Stimulated activated CD4-positive, alpha-beta T cell treated with anti-CD3 and anti-CD28 coated beads, Interleukin-12 subunit alpha, Interleukin-12 subunit beta, amount 100 ng/mL, for 4 hours (primary cell): ENCODE measurements at places on chromosomes 2 and 18.

- DNase-seq: no peak
Observed at GRCh38 chr2:71670430-71670795, 217.1 kb downstream of the DYSF start.

DNA sequence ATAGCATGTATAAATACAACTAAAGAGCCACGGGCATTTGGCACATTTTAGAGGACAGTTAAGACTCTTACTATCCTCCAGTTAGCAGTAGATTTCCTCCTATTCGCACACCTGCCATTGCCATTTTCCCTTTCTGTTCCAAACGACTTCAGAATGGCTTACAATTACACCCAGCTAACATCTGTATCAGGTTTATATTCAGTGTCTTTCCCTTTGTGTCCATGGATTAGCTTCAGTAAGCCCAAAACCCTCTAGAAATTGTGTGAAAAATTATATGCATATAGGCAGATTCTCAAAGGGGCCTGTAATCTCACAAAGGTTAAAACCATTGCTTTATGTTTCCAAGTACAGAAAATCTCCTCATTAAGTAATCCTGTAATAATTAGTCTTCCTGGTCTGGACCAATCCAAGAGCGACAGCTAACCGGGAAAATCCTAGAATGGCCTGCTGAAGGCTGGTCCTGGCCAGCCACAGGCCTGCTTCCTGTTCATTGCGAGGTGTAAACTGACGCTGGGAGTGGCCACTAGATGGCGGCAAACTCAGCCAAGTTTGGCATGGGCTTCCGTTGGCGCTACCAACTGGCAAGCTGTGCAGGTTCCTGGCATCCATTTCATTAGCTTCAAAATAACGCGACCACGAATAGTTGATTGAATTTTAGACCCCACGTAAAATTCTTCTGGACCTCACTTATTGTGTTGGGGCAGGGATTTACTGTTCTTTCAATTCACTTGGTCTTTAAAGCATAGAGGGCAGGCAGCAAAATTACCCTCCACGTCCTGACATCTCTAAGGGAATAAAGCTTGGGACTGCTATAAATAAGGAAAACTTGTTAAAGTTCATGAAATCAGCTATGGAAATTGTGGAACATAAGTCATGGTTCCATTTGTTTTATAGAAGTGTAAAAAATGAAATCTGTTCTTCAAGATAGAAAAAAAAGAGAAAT is 17.1 kb downstream of the ARHGAP25 start:
- DNase-seq: peak; percentile 92

DNA sequence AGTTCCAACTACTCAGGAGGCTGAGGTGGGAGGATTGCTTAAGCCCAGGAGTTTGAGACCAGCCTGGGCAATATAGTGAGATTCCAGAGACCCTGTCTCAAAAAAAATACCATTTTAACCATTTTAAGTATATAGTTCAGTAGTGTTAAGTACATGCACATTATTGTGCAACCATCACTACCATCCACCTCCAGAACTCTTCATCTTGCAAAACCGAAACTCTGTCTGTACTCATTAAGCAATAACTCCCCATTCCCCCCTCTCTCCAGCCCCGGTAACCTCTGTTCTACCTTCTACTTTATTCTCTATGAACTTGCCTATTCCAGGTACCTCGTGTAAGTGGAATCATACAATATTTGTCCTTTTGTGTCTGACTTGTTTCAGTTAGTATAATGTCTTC is 86.4 kb downstream of the GFPT1 start:
- no peak for DNase-seq

DNA sequence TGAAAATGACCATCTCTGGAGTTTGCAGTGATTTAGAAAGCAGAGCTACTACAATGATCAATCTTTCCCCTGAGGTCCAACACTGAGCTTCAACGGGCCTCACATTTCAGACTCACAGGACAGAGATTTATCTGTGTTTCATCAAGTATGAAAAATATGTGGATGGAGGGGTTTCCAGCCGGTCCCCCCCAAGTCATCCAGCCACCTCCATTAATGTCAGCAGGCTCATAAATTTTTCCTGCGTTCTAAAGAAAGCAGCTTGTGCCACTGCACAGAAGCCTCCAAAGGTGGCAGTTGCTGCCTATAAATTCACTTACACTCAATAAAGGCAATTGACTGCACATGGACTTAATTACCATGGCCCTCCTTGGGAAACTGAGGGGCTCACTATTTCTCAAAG is 117.4 kb upstream of the ACKR3 start:
- no peak for DNase-seq

- no peak for DNase-seq
Observed at GRCh38 chr2:219630770-219631405, 3.5 kb downstream of the SLC4A3 start.

DNA sequence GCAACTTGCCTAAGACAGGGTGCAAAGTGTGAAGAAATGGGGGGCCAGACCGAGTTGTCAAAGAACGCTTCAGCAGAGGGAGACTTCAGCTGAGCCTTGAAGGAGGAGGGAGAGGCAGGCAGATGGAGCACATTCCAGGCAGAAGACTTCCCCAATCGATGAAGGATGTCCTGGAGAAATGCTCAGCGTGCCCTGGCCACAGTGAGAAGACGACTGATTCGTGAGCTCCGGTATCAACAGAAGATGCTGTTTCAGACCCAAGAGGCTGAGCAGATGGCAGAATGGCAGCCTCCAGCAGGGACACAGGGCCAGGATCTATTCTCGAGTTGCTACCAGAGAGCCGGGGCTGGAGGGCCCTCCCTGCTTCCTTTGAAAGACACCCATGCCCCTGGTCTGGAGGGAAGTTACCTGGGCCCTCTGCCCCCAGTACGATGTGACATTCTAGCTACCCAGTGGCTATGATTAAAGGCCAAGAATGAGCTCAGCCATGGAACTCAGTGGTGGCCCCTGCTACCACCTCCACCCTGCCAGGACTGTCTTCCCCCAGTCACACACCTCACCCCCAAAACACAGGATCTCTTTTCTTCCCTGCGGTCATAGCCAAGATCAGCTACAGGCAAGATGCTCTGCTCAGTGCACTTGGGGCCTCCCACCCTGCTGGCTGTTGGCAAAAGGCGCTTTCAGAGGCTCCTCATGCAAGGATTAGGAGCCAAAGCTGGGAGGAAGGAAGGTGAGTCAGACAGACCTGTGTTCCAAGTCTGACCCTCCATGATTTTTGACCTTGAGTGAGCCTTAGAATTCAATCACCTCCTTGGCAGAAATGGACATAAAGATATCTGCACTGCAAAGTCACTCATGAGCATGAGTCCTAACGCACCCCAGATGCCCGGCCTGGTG is 84.3 kb downstream of the TFCP2L1 start:
- no peak for DNase-seq

DNA sequence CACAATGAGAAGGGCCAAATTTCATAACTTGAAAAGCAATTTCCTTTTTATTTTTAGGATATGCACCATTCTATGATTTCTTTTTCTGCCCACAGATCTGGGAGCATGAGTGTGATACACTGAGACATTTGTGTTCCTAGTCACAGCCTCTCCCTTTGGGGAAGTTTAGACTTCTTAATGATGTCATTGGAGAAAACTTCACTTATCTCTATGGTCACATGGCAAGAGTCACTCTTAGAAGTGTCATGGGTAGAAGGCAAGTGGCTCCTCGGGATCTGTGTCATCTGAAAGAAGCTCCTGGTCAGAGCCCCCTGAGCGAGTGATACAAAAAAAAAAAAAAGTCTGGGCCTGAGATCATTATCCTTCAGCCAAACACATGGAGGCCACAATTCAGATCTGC is 62.5 kb upstream of the LGALSL start:
- DNase-seq: no peak

DNA sequence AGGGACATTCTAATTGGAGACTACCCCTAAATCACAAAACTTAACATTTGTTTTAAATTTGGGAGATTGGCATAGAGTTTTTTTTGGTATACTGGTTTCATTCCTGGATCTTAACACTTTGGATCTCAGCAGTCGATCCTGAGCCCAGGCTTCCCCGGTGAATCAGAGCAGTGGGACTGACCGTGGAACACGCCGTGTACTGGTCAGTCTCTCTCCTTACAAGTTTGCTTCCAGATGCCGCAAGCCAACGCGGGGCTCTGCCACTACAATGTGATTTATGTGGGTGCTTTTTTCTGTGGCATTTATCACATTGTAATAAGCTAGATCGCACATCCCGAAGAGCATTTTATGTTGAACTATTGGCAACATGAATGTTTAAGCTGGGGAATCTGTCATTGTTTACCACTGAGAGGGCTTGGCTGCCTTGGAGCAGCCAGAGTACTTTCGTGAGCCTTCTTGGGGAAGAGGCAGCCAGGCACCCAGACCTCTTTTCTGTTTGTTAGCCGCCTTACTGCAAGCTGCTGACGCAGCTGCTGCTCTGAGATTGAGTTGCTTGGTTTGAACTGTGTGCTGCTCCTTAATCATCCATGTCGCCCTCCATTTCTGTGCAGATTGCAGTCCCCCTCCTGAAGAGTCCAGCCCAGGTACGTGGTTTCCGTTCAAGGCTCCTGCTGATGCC is 49.3 kb downstream of the COA5 start:
- DNase-seq: no peak

- no peak for DNase-seq
Observed at GRCh38 chr2:44109166-44109565, 59.5 kb upstream of the PPM1B start.

DNA sequence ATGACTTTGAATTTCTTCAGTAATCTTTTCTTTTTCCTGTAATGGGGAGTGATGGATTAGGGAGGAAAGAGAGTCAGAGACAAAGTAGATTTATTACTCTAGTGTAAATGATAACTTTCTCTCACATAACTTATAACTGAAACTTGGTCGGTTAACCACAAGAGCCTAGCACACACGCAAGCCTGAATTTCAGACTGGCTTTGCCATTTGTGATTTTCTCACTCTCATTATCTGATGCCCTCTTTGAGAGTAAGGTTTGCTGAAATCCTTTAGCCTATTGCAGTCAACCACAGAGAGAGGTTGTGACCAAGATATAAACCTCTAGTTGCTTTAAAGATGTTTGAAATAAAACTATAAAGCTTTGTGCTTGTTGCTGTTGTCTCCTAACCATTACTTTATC is 117.9 kb upstream of the NETO1 start:
- no peak for DNase-seq

- no peak for DNase-seq
Observed at GRCh38 chr2:69559442-69560146, 83.9 kb downstream of the AAK1 start.

DNA sequence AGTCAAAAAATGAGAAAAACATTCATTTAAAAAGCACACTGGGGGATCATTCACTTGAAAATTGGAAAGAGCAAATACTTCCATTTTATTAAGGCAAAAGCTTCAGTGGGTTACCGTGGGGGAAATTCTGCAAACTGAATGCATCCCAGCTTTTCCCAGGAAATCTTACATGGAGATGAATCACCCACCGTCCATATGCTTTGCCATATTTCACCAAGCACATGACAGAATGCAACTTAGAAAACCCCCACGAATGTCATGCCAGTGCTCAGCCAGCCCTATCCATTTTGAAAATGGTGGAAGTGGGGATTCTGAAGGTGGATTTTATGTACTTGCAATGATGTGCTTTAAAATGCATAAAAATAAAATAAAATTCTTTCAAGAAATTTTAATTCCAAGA is 485.5 kb upstream of the ID2 start:
- no peak for DNase-seq

DNA sequence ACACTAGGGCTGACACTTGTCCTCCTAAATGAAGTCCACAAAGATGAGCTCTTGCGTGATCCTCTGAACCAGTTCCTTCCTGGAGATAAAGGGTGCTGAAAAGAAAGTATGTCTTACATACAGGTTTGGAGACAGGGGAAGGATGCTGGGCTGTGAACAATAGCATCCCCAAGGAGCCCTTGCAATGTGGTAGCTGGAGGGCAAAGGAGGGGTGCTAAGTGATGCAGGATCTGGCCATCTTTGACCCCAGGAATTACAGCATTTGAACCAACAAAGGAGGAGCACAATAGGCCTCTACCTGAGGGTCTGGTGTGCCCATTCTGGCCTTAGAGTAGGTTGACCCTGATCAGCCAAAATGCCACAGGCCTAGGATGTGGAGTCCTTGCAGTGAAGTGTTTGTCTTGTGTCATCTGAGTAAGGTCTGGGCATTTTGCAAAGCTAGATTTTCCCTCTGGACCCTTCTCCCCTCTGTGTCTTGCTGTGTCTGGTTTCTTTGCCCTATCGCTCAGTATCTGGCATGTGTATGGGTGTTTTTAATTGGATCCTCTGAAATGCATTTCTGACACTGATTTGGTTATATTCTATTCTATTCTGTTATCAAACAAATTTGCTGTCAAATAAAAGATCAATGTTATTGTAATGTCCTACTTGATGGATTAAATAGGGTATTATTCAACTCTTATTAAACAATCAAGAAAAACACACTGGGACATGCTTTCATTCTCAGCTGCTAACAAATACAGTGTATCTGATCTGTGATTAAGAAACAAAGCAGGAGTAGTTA is 364.8 kb upstream of the MEIS1 start:
- no peak for DNase-seq

DNA sequence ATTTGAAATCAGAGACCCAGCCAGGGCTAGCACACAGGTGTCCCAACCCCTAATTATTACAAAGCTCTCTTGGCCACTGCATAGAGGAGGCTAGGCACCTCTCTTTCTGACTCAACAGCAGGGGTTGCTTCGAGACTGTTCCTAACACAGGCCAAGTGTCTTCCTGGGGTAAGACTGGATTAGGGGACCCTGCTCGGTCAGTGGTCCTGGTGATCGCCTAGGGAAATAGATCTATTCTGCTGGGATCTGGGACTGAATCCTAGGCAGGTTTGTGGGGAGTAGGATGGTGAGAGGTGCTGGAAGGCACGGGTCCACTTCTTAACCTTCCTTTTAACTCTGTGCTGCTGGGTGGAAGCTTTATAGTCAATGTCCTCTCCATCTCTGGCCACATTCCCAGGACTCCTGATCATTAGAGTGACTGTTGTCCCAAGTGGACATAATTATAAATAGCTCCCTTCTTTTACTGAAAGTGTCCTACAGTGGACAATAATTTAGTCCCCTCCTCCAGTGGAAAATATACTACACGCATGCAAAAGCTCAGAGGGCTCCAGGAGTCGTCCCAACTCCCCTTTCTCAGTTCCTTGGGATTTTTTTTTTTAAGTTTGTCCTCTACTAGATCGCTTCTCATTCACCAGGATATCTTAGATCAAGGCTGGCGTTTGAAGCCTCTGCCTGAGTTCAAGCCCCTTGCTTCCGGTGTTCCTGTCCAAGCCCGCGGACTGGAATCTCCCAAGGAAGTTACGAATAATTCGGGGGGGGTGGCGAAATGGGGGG is 1.3 kb upstream of the TRIB2 start:
- DNase-seq: no peak

GRCh38 chr2:193670478-193670877 is 1475.7 kb upstream of the TMEFF2 start:
- no peak for DNase-seq

DNA sequence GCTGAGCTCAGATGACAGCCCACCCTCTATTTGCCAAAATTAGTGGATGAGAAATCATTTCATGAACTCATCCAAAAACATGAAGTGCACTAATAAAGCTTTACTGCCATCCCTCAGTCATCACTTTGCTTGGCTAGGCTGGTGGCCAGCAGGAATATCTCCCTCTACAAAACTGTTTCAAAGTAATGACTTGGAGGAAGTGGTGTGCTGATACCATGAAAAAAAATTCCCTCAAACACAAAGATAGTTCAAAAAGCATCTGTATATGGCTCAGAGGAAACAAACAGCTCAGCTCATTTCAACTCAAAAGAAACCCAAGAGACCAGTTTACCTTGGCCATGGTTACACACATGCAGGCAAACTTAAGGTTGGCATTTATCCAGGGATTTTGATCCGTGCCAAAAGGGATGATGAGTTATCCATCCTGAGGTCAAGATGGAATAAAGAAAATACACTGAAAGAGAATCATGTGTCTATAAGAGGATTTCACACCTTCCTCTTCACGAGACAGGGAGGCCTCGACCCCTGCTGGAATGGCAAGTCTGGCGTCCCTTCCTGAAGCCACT is 18.4 kb upstream of the WIPF1 start:
- no peak for DNase-seq
